ENCODE measurements at places on chromosomes 1 and 21.

DNA sequence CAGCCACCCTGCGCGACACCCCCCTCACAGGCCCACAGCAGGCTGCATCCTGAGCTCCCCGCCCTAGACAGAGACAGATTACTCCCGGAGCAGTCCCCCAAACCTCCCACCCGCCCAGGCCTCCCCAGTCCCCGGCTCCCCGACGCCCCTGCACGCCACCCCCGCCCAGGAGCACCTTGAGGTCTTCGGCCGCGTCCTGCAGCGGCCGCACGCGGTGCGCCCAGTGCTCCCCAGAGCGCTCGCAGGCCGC, 731 bp downstream of the TRIM11 start:
- DNase-seq, result no peak

- no peak for DNase-seq
Measured at GRCh38 chr1:16644193-16644481, 22.6 kb downstream of the RNU1-3 start.

GRCh38 chr21:46424039-46424591, 34.6 kb upstream of the DIP2A start:
- DNase-seq, result no peak

- no peak for DNase-seq
Measured at GRCh38 chr1:194476872-194477271, 1290.5 kb upstream of the B3GALT2 start.

DNA sequence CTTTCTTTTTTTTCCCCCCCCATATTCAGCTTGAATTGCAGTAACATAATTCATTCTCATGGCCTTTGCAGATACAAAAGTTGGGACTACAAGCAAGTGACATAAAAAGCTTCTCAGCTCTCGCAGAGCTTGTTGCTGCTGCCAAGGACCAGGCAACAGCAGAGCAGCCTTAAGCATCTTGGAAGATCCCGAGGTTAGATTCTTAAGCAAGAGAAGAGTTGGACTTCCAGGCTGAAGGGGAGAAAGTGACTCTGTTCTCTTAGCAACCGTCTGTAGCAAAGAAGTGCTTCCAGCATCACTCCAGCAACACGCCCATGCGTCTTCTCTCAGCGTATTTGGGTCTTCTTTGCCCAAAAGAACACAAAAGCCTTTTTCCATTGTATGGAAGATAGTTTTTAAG, 20.7 kb downstream of the AGT start:
- DNase-seq, result no peak

All from A172 (cell line).